ENCODE measurements at places on chromosomes 11 and 22. TPM values are rescaled to one million over a fixed set of nuclear protein-coding genes. Genes with fewer than 3 reads are reported as not detected.

Gene C11orf91
- not detected for total RNA-seq

Gene UBQLNL
- total RNA-seq: 0.62 TPM

Gene HEPN1
- total RNA-seq: not detected

Gene TESMIN
- not detected for total RNA-seq

Gene GDPD4
- not detected for total RNA-seq

Gene FOXRED2
- total RNA-seq: 5.8 TPM

Data from gastroesophageal sphincter (tissue), 4 donors.